ENCODE measurements at places on chromosomes 3 and 15.

DNA sequence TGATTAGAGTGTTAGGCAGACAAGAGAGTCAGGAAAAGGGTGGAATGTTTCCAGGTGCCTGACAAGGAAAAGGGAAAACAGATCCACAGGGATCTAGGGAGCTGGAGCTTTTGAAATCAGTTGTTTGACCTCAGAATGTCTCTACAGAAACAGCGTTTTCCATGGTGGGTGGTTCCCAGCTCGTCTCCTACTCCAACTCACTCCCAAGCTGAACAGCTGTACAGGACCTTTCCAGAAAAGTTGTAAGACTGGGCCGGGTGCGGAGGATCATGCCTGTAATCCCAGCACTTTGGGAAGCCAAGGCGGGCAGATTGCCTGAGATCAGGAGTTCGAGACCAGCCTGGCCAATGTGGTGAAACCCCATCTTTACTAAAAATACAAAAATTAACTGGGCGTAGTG, 55.7 kb upstream of the RYK start:
- no peak for DNase-seq

DNA sequence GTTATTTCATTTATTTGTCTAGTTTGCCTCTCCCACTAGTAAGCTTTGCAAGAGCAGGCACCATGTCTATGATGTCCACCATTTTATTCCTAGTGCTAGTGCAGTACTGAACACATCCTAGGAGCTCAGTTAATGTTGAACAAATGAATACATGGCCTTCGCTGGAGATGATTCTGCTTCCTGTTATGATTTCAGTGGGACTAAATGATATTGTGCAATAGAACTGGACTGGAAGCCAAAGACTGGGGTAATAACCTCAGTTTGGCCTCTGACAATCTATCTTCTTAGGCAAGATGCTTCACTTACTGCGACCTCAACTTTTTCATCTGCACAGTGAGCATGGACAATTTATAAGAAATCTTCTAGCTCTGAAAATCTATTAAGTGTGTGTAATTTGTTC, 191.3 kb downstream of the ADAMTSL3 start:
- DNase-seq, result no peak

DNA sequence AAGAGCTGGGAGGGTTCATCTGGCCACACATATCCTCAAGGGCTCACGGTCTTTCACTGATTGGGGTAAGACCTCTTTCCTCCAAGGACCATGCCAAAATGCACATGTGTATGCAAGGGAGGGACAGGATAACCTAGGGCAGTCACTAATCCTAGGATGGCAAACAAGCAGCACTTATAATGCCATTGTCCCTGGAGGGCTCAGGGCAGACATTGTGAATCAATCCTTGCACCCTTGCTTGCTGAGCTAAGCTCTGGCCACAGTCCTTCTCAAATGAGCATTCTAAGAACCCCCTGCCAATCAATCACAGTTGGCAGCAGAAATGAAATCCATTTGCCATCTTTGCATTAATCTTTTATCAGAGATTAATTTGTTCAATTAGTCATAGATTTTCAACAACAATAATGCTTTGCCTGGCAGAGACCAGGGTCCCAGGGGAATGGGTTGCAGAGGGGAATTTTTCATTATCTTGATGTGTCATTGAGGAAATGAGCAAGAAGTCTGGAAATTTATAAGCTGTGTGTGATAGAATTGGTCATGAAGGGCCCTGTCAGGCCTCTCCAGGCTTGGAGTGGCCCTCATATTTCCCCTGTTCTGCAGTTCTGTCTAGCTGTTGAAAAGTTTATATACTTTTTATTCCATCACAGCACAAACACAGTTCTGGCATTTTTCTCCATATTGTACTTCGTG, 57.2 kb upstream of the KY start:
- no peak for DNase-seq

DNA sequence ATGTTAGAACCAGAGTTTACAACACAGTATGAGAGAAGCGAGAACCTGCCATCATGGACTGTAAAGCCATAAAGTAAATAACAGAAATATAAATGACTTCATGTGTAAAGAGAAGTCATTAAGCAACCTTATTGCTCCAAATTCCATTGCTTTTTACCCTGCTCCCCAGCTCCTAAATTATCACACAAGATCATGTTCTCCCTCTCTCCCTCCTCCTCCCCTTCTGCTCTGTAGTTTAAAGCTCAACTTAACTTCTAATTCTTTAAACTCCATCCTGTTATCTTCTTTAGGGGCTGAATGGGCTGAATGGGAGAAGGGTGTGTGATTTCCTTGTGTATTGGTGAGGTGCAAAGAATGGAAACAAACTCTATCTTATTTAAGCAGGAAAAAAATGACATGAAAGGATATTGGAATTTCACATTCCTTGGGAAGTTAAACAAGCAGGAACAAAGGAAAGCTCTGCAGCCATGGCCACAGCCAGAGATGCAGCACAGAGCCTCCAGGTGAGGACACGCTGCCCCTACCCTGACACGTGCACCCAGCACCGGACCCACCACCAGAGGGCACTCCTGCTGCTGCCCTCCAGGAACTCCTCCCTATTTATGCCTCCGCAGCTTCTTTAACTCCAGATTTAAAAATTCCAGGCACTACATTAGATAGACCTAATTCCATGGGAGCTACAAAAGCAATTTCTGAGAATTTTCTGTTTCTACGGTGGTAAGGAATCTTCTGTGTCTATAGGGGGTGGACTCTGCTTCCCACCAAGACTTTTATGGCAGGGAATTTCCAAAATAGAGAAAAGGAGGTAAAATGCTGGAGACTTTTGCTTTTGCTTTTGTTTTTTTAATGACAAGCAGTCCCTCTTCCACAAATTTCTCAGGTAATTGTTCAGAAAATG, 76.9 kb upstream of the ABI3BP start:
- no peak for DNase-seq

GRCh38 chr3:172142051-172142863, 102.9 kb downstream of the FNDC3B start:
- no peak for DNase-seq

DNA sequence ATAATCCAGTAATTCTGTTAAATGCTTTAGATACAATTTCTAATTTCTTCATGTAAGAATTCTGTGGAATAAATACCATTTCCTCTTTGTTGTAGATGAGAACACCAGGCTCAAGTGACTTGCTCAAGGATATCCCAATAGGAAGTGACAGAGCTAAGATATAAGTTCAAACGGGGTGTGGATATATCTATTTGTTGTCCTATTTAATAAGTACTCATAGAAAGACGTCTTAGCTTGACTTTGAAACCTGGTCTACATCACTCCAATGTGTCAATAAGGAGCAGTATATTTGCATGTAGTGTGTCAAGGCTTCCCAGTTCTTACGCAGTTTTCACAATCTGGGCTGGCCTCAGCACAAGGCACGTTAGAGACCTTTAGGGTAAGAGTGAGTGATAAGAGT, 4.7 kb upstream of the GCSAM start:
- DNase-seq, result no peak

- DNase-seq, result no peak
These were observed 326.4 kb upstream of the WNT5A start for GRCh38 chr3:55813268-55814097.

DNA sequence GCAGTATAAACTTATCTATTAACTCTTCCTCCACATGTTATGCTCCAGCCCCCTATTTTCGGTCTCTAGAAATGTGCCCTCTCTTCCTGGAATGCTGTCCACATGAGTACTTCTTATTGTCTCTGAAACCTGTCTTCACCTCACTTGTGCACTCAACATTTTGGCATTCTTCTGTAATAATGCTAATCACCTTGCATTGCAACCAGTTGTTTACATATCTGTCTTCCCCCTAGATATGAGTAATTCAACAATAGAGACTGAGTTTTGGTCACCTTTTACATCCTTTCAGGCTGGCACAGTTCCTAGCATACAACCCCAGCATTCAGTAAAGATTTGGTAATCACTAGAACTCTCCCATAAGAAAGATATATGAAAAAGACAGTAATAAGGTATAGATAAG, 17.2 kb downstream of the CCDC80 start:
- DNase-seq, result no peak

- DNase-seq, result no peak
These were observed 213.7 kb downstream of the PDCD6IP start for GRCh38 chr3:34012102-34012461.

DNA sequence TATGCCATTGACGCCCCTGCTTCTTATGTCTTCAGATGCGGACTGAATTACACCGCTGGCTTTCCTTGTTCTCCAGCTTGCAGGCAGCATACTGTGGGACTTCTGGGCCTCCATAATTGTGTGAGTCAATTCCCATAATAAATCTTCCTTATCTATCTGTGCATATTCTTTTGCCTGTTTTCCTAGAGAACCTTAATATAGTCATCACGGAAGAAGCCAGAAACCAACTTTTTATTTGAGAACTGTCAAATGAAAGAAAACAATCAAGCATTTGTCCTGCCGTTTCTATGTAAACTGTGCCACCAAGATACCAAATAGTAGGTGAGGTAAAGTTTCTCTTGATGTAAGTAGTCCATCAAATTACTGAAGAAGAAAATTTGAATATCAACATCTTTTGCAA, 51.8 kb upstream of the B3GALNT1 start:
- no peak for DNase-seq

DNA sequence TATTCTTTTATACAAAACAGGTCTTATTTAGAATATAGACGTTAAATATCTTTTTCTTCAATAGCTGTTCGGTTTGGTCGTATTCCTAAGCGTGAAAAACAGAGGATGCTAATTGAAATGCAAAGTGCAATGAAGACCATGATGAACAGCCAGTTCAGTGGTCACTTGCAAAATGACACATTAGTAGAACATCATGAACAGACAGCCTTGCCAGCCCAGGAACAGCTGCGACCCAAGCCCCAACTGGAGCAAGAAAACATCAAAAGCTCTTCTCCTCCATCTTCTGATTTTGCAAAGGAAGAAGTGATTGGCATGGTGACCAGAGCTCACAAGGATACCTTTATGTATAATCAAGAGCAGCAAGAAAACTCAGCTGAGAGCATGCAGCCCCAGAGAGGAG, 16.8 kb downstream of the NR1D2 start:
- DNase-seq, result no peak

- DNase-seq, result no peak
These were observed 23.7 kb upstream of the SFMBT1 start for GRCh38 chr3:53069422-53070068.

- DNase-seq, result no peak
These were observed 16.3 kb downstream of the RGMA start for GRCh38 chr15:93072411-93073394.

GRCh38 chr3:54577313-54577712, 350.5 kb downstream of the LRTM1 start:
- no peak for DNase-seq

DNA sequence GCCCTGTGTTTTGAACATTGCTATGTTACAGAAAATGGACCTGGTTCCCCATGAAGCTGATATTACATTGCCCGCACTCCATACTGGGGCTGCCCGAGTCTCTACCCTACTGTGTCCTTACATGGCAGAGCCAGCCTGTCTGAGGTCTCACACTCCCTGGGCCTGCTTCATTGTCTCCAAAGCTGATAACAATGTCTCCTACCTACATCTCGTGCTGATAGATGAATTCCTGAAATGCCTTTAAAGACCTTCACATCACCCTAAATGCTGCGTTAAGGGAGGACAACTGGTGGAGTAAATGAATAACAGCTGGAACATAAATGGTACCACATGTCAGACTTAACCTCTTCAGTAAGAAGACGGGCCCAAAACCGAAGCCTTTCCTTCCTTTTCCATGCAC, 62.9 kb upstream of the PTX3 start:
- DNase-seq, result no peak

- DNase-seq, result no peak
These were observed 139.3 kb downstream of the ZNF609 start for GRCh38 chr15:64599716-64600115.

GRCh38 chr15:40769274-40770146, at the start of gene C15orf62:
C15orf62 (plus strand) TSS chr15:40769980; CDS start chr15:40770496, 516 bp downstream.
- no peak for DNase-seq

GRCh38 chr15:100083572-100083971, 258.2 kb downstream of the ADAMTS17 start:
- DNase-seq, result no peak

DNA sequence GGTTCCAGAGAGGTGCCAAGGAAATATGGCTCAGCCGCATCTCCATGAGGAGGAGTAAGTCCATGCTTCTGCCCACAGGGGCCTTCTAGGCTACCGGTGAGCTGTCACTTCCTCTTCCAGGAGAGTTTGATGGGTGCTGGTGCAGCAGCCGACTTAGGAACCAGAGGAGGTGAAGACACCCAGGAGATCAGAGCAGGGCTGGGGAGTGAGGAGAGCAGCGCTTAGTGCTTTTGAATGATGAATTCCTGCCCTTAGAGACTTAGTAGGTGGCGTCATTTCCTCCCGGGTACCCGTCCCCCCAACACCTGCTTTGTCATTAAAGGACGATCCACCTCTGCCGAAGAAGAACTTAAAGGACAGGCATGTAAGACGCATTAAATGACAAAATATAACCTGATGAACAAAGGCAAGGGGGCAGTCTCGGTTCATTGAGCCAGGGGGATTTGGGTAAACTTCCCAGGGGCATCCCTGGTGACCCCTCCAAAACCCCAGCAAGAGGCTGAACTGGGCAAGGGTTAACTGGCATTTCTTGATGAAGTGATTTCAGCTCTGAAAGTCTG, 67.6 kb downstream of the HES1 start:
- no peak for DNase-seq

- DNase-seq, result no peak
These were observed 216.8 kb upstream of the RBMS3 start for GRCh38 chr3:29064085-29064484.

GRCh38 chr15:27422997-27423396, 452.0 kb downstream of the GABRG3 start:
- DNase-seq, result no peak

GRCh38 chr15:94749811-94750617, 518.7 kb downstream of the MCTP2 start:
- no peak for DNase-seq

DNA sequence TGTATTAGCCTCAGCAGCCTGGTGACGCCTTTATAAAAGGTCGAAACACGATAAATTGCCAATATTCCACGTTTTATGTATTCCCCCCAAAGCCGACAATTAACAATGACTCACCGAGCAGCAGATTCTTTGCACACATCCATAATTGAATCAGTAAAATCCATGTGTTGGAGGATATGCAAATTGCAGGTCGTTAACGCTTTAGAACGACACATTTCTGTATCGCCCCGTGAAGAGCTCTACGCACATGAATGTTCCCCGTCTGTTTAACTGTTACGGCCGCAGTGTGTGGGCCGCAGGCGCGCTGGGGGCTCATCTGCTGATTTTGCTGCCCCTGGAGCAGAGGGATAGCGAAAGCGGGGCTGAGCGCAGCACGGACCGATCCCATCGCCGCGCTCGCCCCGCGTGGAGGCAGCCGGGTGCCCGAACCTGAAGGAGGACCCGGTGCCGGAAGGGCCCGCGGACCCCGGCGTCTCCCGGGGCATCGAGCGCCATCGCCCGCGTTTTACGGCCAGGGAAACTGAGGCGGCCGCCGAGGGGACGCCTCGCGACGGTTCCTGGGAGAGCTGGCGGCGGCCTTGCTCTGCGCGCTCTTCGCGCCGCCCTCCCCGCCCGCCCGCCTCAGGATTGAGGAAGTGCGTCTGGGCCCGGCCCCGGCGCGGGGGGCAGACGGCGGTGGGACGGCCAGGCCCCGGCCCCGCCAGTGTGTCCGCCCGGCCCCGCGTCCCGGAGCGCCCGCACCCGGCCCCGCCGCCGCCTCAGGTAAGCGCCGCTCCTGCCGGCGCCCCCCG, at the start of gene LRRK1:
Gene LRRK1, plus strand, starts transcription at position 668 of the 791 bp plus-strand sequence. CDS start 5,276 bp downstream, outside the sequence.
- DNase-seq, result no peak
